Germinal center (tissue), 1 donor: ENCODE measurements at places on chromosomes 5 and 9.

DNA sequence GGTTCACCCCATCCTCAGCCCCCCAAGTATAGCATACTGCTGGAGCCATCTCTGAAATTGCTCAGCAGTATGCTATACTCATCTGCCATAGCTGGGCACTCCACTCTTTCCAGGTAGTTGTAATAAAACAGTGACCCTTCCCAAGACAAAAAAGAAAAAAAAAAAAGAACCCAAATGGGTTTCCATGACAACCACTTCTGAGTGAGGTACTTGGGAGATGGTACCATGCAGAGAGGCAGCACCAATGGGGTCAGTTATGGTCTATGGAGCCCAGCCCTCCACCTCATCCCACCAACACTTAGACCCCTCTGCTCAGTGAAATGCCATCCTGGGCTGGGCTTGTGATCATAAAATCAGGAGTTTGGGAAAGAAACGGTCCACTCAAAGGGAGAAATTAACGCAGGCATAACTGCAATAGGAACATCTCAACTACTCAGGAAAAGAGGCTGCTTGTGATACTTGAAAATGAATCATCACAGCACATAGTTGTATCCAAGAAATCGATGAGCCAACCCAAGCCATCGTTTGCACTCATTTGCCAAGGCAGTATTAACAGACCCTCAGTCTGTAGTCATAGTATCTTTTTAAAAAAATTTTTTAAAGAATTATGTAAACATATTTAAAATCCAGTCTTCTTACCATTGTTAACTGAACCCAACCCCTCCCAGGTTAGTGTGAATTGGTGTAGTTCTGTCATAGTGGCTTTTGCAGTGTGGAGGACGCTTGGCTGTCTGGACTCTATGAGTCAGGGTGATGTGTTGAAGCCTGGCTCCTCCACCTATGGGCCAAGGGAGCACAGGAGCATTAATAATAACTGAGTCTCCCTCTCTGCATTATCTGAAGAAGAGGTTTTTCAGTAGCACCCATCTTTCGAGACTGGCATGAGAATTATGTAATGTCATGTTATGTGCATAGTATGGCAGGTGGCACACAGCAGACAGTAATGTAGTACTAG, 402.7 kb downstream of the SPOCK1 start:
- no peak for DNase-seq

GRCh38 chr5:143635146-143635752, 176.7 kb upstream of the HMHB1 start:
- DNase-seq, result no peak

DNA sequence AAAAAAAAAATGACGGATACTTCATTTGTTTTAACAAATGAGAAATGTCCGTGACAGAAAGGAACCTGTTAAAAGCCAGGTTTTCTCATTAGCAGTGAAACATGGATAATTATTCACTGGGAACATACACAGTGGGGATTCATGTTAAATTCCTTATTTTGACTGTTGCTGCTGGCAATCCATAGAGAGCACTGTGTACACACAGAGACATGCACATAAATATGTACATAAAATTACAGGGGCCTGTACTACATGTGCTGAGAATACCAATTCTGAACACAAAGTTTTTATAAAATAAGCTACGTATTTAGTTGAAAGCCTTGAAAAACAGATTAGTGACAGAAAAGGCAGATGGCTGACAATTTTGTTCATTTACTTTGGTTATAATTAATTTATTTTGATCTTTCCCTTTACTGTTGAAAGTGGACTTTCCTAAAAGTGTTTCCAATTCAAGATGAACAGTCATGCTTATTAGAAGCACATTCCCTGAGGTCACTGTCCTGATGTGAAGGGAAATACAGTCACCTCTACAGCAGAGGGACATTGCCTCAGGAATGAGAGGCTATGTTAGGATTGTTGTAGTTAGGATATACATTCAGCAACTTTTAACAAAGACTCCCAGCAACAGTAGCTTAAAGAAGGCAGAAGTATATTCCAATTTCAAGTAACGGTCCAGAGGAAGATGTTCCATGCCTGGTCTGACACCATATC, 166.7 kb downstream of the SAXO1 start:
- no peak for DNase-seq

- no peak for DNase-seq
Measured at GRCh38 chr9:77599492-77599891, 48.6 kb downstream of the GNA14 start.

DNA sequence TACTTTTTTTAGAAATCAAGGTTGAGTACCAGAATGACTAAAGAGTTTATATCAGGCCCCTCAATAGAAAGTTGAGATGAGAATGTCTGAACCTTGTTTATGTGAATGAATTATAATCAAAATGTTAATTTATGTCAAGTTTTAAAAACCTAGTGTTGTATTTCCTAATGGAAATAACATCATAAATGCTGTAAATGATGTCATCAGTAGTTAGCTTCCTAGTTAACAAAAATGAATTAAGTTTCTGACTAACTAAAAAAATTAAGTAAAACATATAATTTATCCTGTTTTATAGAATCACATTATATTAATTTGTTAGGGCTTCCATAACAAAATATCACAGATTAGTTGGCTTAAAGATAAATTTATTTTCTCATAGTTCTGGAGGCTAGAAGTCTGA, 45.0 kb upstream of the CCNH start:
- no peak for DNase-seq

GRCh38 chr5:85849411-85849810, 768.3 kb upstream of the COX7C start:
- DNase-seq, result no peak

DNA sequence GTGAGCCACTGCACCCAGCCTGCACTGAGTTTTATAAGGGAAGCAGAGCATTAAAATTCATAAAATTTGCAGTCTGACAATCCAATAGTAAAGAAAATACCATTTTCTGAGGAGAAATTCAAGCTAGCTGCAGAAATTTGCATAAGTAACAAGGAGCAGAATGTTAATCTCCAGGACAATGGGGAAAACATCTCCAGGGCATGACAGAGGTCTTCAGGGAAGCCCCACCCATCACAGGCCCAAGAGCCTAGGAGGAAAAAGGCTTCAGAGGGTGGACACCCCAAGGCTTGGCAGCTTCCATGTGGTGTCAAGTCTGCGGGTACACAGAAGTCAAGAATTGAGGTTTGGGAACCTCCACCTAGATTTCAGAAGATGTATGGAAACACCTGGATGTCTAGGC, 37.6 kb upstream of the MELK start:
- no peak for DNase-seq

- no peak for DNase-seq
Measured at GRCh38 chr5:127615916-127616315, 33.0 kb upstream of the CTXN3 start.

GRCh38 chr9:76049341-76049740, 158.9 kb downstream of the PCSK5 start:
- DNase-seq, result no peak

DNA sequence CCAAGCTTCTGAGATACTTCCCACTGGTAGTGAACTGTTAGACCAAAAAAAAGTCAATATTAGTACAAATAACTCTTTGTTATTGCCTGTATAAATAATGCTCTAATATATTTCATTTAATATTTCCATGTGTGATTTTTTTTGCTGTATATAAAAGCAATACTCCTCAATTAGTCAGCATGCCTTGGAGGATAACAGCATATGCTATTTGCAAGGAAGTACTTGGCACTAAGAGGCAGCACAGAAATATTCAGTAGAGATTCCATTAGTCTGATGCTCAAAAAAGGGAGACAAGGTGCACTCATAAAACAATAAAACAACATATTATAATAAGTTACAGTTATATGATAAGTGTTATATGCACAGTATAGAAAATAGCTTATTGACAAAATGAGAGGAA, 296.6 kb upstream of the MPDZ start:
- DNase-seq, result no peak

- DNase-seq, result no peak
Measured at GRCh38 chr9:88742483-88742882, 207.5 kb downstream of the NXNL2 start.

DNA sequence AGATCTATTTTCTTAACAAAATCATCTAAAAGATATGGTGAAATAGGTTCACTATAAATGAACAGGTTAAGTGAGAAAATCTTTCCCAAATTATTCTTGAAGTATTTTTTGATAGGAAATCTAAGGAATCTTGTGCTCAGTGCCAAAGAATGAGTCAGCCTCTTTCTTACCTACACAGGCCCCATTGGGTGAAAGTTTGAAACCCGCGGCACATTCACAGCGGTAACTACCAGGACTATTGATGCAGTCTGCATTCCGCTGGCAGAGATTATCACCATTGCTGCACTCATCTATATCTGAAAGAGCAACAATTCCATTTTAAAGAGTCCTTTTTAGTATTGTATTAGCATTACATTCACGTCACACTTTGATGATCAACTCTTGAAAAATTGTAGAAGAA, 221.8 kb downstream of the SLC12A2 start:
- DNase-seq, result no peak
